CD4-positive, alpha-beta T cell treated with Interleukin-4 for 4 hours (primary cell): ENCODE measurements at places on chromosomes 6 and 20.

DNA sequence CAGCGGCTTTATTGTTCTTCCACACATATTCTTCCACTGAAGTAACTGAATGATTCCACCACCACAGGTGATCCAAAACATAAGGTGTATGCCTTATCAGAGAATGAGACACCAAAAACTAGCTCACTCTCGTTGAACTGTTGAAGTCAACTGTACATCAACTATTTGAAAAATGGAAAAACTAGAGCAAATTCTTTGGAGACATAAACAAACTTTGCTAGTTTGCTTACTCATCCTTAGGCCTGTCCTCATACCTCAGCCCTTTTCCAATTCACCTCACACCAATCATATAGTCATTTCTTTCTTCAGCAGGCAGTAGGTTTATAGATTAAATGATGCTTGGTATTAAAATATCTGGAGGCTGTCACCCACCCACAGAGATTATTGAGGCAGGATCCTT, 77.1 kb upstream of the RNF217 start:
- DNase-seq = no peak

GRCh38 chr6:154473324-154473723, 37.2 kb downstream of the CNKSR3 start:
- DNase-seq = no peak

DNA sequence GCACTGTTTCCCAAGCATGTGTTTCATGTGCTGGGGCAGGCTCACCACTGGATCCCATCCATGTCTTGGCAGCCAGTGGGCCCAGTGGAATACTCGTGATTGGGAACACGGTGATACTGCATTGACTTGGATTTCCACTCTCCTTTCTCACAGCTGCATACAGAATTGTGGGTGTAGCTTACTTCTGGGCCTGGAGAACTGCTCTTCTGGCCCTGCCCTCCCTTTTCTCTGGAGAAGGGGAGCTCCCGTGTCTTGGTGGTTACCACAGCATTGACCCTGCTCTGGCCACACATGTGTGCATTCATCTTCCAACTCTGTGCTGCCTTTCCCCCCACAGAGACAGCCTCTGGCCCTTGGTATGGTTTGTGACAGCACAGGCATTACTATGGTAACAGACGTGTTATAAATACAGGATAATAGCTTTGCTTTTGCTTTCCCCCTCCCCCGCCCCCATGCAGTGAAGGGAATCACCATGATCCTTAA, 21.6 kb downstream of the SOBP start:
- DNase-seq = no peak

DNA sequence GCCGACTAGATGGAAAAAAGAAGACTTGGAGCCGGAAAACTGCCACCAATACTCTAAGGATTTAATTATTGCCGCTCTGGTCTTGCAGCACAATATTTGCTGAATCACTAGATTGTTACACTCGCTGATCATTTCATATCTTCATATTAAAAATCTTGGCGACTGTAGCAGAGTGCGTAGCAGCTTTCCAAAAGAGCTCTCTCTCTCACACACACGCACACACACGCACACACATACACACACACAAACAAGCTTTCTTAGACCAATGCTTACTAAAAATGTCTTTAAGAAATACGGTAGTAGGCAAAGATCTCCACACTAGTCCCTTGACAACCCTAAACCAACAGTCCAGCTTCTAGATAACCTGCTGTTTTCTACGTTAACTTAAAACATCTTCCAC, 7.7 kb downstream of the GRIK2 start:
- no peak for DNase-seq

DNA sequence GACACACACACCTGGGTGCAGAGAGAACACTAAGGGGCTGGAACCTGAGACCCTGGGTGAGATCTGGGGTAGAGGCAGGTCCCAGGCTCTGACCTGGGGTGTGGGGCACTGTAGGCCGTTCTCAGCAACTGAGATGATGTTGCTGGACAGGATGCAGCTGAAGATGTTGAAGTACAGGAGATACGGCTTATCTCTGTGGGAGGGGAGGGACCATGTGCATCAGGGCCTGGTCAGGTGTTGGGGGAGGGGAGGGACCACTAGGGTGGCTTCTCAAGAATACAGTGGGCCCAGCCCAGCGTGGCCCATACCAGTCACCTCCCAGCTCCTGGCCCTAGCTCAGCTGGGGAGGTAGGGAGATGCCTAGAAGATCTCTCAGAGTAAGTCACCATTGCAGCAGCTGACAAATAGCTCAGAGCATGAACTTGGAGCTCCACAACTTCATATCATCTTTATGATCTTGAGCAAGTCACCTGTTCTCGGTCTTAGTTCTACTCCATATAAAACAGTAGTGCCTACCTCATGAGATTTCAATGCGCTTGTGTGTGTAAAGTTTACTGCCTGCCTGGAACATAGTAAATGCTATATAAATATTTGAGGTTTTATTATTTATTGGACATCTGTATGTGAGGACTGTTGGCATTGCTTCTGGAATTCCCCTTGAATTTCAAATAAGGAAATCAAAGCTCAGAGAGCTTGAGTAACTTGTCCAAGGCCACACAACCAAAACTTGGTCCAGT, 3.8 kb downstream of the SLC44A4 start:
- DNase-seq = no peak

DNA sequence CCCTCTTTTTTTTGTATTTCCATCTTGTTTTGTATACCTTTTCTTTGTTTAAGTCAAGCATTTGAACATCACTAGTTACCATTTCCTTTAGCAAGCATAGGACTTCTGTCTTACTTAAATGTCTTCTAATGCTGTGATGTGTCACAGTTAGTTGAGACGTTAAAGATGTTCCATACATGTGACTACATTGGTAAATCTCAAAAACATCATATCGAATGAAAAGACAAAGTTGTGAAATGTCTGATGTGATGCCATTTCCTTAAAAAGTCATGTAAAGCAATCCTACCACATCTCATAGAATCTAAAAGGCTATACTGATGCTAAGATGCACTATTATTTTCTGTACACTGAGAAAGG, 26.8 kb downstream of the SLC16A10 start:
- no peak for DNase-seq

DNA sequence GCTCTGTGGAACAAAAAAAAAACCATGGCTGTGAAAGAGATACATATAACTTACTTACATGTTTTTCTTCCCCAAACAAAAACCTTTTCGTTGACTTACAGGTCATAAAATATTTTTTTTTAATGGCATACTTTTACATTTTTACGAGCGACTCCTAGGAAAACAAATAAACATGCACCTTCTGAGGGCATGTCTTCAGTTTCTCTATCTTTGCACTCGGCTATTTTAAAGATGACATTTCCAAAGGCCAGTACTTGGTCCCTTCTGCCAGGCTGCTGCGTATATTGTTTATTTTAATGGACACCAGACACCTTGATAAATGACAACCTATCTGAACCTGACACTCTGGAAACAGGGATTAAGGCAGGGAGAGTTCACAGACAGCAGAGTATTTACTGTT, 49.4 kb downstream of the PIGU start:
- no peak for DNase-seq

DNA sequence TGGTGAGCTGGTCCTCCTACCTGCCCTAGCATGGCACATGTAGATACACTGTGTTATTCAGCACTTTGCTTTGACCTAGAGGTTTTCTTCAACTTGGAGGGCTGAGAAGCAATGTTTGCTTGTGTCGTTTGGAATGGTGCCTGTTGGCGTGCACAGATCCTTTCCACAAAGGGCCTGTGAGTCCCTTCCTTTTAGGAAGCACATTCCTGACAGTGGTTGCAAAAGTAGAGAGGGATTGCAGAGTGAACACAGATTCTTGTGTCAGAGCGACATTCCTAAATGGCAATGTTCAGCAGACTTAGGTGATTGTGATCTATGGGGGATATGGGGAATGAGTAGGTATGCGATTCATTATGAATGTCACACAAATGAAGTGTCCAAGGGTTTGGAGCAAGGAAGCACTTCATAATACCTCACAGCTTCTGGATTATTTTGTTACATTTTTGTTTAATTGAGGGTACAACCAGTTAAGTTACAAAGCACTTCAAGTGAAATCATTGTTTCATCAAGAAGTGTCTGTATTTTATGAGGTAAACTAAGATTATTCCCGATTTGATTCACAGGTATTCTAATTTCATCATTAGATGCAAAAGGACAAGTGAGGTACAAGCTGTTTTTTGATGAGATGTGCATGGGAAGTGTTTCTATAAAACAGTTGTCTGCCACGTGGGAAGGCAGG, 713 bp upstream of the RNF144B start:
- no peak for DNase-seq

DNA sequence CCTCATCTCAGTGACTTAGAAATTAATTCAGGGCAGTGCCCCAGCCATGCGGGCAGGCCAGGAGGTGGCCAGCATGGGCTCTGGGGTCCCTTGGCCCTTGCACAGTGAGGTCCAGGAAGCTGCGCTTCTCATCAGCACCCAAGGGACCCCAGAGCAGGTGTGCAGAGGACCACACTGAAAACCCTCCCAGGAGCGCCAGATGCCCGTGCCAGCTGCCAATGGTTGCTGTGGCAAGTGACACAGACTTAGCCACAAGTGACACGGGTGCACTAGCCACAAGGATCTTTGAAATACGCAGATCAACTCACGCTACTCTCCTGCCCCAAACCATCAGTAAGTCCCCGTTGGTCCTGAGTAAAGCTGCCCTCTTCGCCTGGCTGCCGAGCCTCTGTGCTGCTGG, 88.1 kb downstream of the ERMARD start:
- no peak for DNase-seq
